NCI-H2029 treated with DMSO at 0.1 percent for 48 hours (cell line): ENCODE measurements at places on chromosomes 16 and 17.

DNA sequence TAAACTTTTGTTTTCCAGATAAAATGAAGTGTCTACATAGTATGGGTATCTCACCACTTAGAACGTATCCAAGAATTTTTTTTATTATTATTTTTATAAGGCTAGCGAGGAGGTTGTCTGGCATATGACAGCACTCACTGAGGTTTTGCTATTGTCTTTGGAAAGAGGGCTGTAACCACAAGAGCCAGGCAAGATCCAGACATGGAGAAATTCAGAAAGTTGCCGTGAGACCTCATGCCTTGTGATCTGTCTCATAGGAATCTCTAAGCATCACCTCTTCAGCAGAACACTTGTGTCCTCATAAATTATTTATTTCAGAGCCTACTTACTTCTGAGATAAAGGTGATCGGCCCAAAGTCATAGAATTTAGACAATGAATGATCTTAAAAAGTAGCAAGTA lies 410.8 kb downstream of the CDH11 start:
- no peak for DNase-seq

GRCh38 chr17:27986805-27987684 lies 55.4 kb upstream of the NLK start:
- DNase-seq: no peak

- no peak for DNase-seq
These were observed 35.8 kb downstream of the AKAP1 start for GRCh38 chr17:57120814-57121213.

DNA sequence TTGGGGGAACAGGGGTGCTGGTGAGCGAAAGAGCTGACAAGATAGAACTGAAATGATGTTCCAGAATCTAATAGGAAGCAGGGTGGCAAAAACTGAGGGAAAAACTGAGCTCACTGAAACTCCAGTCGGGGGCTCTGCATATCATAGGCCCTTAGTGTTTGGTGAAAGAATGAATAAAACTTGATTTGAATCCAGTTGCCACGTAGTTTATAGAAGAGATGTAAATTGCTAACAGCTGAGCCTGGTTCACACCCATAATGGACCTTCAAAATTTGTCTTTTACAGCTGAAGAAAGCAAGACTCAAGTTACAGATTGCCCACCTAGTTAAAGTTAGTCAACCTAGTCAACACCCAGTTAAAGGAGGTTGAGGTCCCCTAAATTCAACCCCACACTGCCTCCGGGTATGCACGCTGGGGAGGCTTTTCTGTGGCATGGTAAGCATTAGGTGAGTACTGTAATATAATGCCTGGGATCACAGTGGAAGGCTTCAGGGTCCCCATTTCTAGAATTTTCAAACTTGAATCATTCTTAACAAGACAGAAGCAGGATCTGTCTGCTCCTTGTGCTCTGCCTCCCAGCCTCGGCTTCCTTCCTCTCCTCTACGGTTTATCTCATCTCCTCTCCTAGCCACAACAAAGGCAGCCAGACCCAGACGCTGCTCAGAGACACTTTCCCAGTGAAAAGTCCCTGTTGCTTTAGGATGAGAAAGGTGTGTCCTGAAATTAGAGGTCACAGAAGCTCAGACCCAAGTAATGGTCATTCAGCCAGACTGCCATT lies 26.9 kb upstream of the SUPT4H1 start:
- no peak for DNase-seq

DNA sequence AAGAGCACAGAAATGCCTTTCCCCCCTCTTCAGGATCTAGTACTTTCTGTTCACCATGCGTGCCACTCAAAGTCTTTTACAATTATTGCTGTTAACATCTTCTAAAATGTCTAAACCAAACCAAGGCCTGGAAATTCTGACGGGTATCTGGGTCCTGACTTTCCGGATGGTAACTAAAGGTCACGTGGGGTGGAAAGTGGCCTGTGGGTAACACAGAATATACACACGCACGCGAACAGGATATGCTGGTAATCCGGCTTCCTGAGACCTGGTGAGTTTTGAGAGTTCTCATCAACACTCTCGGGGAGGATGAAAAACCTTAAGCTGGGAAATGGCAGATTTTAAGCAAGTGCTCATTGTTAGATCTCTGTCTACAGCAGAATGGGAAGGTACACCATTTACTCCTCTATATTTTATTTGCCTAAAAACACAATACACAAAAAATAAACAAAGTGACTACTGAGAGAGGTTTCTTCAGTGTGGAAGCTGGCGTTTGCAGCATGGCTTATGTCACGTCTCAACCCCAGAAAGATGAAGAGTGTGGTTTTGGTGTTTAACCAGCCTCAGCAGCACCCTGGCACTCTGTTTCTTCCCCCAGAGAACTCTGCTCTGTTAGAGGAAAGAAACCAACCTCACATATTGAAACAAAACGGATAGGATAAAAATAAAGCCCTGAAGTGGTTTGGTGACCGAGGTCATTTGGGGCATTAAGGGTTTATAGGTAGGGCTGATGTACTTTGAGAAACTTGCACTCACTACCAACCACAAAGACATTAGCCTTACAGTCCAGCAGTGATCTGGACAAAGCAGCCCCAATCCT lies 37.3 kb downstream of the SMG6 start:
- DNase-seq: no peak

DNA sequence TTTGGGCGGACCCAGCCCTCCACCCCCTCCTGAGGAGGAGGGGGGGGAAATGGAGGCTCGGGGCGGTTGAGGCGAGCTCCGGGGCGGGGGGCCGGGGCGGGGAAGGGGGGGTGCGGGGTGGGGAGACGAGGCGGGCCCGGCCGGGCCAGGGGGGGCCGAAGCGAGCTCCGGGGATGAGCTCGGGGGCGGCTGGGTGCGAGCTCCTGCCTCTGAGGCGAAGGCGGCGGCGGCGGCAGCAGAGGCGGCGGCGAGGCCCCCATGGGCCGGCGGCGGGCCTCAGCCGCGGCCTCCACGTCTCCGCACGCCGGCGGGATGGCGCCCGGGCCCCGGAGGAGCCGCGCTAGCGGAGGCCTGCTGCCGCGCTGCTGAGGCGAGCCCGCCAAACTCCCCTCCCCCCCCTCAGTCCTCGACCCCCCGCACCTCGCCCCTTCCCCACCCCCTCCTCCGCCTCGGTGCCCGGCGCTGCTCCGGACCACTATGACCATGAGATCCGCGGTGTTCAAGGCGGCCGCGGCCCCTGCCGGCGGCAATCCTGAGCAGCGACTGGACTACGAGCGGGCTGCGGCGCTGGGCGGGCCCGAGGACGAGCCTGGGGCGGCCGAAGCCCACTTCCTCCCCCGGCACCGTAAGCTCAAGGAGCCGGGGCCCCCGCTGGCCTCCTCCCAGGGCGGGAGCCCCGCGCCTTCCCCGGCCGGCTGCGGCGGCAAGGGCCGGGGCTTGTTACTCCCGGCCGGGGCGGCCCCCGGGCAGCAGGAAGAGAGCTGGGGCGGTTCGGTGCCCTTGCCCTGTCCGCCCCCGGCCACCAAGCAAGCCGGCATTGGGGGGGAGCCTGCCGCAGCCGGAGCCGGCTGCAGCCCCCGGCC lies 596 bp downstream of the MSL1 start:
- DNase-seq: no peak

- DNase-seq: no peak
These were observed 95.6 kb downstream of the SMG6 start for GRCh38 chr17:2207815-2208515.
